ENCODE measurements at places on chromosomes 6 and 20.
A peak's percentile ranks its signal among the peaks of the same experiment; 100 is the strongest.

GRCh38 chr6:12595161-12595811 is 121.3 kb upstream of the PHACTR1 start:
- DNase-seq = no peak

GRCh38 chr6:111950661-111951496 is 77.6 kb upstream of the FYN start:
- peak; percentile 23 for DNase-seq

- DNase-seq = no peak
These were observed 15.9 kb upstream of the PTGIS start for GRCh38 chr20:49583669-49584417.

DNA sequence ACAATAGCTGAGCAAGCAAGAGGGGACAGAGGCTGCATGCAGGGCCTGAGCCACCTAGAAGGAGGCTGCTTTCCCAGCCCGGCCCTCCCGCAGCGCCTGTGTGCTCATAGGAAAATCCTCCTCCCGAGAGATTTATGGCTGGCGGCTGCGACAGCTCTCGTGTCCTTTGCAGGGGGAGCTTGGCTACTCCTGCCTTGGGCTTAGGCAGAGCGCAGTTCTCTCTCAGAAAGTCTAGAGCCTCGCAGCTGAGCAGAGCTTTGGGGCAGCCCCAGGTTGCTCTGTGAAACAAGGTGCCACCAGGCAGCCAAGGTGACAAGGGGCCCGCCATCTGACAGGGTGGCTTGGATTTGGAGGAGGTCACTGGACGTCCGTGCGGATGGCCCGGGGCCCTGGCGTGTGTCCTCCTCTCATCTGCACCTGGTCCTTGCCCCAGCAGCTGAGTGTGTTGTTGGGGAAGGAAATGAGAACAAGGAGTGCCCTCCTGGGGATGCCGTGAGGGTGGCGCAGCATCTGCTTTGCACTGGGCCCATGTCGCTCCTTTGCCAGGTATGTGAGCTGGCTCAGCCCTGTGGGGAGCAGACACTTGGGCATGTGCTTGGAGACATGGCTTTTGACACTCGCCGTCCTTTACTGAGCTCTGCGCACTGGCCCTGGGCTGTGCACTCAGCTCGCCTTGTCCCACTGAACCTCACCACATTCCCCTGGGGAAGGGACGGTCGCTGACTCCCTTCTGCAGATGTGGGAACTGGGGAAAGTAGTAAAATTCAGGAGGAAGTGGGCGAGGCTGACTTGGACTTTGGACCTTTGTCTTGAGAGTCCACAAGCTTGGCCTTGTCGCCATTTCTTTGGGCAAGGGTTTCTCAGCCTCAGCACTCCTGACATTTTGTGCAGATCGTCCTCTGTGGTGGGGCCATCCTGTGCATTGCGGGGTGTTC is 41.9 kb downstream of the EDN3 start:
- DNase-seq = peak; percentile 75

DNA sequence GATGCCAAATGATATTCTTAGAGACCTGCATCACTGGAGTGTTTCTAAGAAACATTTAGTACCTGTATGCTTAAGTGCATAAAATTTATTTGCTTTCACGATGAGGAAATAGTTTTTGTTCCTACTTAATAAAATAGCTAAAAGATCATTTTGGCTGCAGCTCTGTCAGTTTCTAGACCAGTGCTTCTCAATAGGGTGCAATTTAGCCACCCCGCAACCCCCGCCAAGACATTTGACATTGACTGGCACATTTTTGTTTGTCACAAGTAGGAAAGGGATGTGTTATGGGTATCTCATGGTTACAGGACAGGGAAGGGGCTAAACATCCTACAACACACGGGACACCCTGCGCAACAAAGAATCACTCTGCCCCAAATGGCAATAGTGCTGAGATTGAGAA is 335.7 kb upstream of the HSF2 start:
- no peak for DNase-seq

GRCh38 chr6:19603721-19604120 is 233.4 kb upstream of the ID4 start:
- no peak for DNase-seq

DNA sequence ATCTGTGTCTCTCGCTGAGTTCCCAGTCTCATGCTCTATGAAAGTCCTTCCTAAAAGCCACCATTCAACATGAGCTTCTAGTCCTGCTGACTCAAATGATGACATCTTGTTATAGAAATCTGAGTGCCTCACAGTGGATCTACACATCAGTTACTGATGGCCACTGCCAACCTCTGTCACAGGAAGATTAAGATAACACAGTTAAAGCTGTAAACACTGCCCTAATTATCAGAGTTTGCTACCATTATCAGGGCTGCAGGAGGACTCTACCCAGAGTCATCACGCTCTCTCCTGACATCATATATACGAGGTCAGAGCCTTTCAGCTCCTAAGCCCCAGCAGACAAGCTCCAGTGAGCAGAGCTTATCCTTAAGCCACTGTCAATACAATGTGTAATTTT is 63.2 kb downstream of the HIVEP2 start:
- DNase-seq = no peak

- DNase-seq = no peak
These were observed 23.1 kb downstream of the TRIM27 start for GRCh38 chr6:28900577-28901256.

- DNase-seq = no peak
These were observed 84.7 kb upstream of the GCM1 start for GRCh38 chr6:53233309-53233708.

DNA sequence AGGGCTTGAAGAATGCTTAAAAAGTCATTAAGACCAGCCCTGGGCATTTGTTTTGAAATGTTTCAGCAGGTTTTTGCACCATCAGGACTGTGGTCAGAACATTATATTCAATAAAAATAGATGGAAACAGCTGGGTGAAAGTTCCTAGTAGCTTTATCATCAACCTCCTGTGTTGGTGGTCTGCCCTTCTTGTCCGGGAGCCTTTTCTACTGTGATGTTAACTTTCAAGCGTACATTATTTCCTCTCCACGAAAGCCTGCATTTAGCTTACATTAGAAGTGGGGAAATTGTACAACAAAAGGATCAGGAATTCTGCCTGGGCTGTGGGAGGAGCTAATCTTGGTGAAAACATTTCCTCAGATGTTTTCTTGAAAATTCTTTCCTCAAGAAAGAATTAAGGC is 71.1 kb downstream of the LAMA4 start:
- DNase-seq = no peak

DNA sequence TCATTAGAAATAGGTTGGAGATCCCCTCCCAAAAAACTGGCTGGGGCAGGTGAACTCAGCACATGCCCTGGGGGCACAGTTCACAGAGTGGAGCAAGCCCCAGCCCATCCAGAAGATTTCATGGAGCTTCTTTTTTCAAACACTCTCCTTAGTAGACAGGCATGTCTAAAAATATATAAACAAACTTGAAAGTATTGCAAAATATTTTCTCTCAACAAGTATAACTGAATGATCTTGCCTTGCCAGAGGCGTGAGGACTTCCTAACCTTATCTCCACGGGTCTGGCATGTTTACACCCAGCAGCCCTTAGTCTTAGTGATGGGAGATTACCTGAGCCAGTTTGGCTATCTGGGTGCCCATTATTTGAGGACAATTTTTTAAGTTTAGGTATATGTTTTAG is 107.1 kb downstream of the QRSL1 start:
- no peak for DNase-seq

Data from nephron progenitor cell (in vitro differentiated cells).